ENCODE measurements at places on chromosomes 5 and 9.

DNA sequence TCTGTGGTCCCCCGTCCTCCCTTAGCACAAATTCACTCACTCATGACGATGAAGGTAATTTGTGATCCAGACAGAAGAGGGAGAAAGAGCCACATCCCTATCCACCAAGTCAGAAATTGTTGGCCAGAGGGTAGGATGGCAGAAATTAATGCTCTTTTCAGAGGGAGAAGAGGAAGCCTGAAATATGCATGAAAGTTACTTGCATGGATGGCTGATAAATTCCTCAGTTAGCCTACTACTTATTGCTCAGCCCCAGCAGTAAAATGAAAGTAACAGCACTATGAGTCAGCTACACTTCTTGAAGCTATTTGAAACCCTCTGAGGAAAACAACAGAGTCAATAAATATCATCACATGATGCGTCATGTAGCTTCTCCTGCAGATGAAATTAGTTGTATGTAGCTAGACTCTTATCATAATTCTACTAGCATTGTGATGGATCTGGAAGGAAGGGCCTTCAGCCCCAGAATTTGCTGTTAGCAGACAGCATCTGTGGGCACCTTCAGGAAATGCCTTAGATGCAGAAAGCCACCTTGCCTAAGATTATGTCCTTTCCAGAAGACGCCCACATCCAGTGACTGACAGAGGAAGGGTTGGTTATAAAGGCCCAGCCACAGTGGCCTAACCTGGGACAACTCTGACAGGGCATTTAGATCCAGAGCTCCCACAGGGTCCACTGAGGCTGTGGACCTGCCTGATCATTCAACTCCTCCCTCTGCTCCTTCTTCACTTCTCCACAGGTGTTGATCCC is 81.2 kb upstream of the CCDC112 start:
- peak; percentile 44 for DNase-seq

DNA sequence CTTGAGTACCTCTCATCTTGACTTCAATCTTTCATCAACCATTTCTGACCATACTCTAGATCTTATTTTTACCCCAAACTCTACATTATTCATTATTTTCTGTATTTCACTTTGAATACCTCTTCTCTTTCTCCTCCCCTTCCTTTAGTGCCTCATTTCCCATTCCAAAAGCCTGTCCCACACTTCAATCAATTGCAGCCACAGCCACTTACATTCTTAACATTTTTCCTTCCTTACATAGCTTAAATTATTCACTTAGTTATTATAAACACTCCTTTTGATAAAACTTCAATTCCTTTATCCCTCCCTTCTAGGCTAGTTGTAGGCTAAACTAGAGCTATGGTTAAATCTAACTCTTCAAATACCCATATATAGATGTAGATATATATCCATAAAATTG is 344.0 kb downstream of the PRR16 start:
- DNase-seq = no peak

GRCh38 chr5:172632346-172633092 is 8.5 kb upstream of the NEURL1B start:
- DNase-seq = no peak

- DNase-seq = no peak
Observed at GRCh38 chr5:45288746-45289145, 407.4 kb downstream of the HCN1 start.

GRCh38 chr5:146118322-146118721 is 12.9 kb upstream of the PLAC8L1 start:
- DNase-seq = no peak
